ENCODE measurements at places on chromosomes 4 and X.

- DNase-seq: no peak
These were observed 10.0 kb upstream of the SPRY1 start for GRCh38 chr4:123386609-123387008.

DNA sequence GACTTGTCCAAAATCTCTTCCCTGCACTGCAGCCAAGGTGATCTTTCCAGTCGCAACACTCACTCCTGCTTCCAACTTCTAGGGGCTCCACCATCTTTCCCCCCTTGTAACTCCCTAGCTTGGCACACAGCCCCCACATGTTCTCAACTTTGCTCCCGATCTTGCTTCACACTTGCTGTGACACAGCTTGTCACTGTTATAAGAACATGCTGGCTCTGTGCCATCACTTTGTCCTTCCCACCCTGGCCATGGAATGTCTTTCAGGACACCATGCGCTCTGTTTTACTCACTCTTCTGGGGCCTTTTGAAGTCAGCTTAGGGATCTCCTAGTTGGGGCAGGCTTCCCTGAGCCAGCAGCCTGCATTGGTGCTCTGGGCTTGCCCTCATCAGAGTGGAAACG lies 2.5 kb downstream of the NSDHL start:
- DNase-seq: no peak

DNA sequence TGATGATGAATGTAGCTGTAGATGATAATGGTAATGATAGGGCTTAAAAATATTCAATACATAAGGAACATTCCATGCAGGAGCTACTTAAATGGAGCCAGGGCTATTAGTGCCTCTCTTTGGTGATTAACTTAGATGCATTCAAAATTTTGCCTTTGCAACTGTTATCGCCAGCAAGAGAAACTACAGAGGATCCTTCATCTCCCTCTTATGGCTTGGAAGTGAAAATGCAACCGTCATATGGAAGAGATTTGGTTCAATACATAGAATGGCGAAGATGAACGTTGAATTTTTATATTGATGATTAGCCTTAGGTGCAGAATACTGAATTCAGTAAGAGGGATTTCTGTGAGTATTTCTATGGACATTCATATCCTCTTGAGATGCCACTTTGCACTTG lies 134.5 kb upstream of the NLGN4X start:
- DNase-seq: no peak

DNA sequence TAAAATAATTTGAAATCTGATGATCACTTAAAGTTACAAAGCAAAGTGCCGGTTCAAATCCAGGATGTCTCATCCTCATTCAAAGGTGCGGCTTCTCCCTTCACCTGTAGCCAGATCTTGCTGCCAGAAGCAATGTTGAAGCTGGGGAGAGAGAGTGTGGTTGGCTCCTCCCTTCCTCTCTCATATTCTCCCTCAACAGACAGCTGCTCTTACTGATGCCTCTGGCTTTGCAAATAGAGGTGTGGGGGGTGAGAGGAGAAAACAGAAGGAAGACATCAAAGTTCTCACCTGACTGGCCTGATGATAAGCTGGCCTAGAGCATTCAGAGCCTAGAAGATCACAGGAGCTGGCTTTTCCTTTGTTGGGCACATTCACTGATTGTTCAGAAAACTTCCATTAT lies 28.3 kb upstream of the BTC start:
- no peak for DNase-seq

- DNase-seq: no peak
These were observed 326.4 kb downstream of the ANKRD50 start for GRCh38 chr4:124386163-124386562.

GRCh38 chr4:81802285-81802846 lies 330.7 kb upstream of the RASGEF1B start:
- DNase-seq: no peak

- DNase-seq: no peak
These were observed 12.6 kb downstream of the FGFR3 start for GRCh38 chr4:1805493-1806222.

GRCh38 chr4:180150818-180151217 lies 2092.4 kb upstream of the TENM3 start:
- DNase-seq: no peak

DNA sequence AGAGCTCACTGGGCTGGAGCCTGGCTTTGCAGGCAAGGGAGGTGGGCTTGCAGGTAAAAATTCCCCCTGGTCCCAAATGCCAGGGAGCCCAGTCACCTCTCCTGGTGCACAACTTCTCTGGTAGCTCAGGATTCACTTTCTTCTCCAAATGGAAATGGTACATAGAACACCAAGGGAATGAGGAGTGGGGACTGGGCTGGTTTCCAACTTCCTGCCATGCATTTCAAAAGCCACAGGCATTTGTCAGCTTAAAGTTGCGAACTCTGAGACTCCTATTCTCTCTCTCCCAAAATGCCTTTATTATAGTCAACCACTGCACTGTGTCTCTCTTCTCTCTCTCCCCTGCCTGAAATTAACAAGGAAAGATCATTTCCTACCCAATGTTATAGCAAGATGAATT lies 177.3 kb downstream of the GRIA3 start:
- no peak for DNase-seq

DNA sequence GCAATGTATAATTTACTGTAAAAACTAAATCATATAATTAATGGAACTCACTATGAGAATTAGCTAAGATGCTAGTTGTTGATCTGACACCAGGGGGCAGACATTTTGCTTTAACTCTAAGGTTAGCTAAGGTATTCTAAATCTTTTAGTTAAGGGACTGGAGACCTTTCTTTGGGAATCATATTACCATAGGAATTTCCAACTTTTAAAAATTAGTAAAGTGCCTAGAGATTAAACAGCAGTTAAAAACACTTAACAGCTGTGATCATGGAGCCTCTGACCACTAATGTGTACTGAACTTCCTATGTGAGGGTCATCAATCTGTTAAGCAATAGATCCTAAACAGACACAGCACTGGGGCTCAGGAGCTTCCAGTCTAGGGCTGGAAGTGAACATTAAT lies 226.6 kb downstream of the NSUN7 start:
- DNase-seq: no peak

DNA sequence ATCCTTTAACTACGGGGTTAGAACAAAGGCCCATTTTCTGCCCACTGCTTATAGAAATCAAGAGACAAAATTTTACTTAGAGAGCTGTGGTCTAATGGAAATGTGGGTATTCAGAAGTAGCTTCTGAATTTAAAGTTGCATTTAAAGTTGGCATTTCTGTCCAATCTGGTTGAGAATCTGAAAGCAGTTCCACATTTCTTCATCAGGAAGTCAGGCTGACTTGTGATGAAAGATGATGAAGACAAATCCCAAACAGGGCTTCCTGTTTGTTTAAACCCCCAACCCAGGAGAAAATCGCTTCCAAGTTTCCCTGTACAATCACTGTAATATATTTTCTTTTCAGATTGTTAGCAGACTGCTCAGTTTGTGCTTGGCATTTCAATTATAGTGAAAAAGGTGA lies 345.3 kb downstream of the SPRY1 start:
- no peak for DNase-seq

- DNase-seq: no peak
These were observed 8.3 kb downstream of the HNRNPDL start for GRCh38 chr4:82421796-82422560.

DNA sequence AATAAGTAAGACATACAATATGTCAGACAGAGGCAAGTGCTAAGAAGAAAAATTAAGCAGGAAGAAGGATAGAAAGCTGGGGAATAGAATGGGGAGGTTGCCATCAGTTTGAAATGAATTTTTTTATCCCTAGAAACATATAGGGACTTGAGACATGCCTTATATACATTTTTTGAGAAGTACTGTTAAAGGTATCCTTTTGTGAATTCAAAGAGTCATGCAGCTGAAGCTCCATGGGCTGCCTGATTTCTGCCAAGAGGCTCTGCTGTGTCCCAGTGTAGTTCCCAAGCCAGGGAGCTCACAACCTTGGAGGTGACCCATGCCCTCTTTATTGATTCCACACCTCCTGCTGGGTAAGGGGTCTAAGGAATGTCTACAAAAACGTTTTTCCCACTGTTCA lies 564.6 kb upstream of the DIPK2B start:
- DNase-seq: no peak

DNA sequence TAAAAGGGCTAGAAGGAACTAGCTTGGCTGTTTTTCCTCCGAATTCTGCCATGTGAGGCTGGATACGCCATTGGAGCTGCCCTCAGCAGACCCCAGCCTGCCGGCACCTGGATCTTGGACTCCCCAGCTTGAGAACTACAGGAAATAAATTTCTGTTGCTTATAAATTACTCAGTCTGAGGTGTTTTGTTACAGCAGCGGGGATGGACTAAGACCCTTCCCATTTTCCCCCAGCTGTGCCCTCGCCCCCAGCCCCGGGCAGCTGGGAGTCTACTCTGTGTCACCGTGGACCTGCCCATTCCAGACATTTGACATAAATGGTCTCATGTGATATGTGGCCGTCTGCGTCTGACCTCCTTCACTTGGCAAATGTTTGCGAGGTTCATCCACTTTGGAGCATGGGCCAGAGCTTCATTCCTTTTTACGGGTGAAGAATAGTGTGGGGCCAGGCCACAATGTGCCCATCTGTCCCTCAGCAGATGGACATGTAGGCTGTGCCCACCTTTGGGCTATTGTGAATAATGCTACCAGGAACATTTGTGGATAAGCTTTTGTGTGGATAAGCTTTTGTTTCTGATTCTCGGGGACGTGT lies 30.7 kb upstream of the SPON2 start:
- DNase-seq: no peak

Measured in CMK (cell line).